ENCODE measurements at places on chromosomes 3 and 15. TPM values are rescaled to one million over a fixed set of nuclear protein-coding genes. Genes with fewer than 3 reads are reported as not detected.

GRCh38 chr15:38612159-38612863 lies 47.7 kb upstream of the RASGRP1 start:
- no peaks in the 10 kb centered on the region for H3K4me1 ChIP-seq
- no peaks in the 10 kb centered on the region for H3K27me3 ChIP-seq
- no peak overlapping the region for H3K27ac ChIP-seq
- H3K36me3 ChIP-seq = no peaks in the 10 kb centered on the region

DNA sequence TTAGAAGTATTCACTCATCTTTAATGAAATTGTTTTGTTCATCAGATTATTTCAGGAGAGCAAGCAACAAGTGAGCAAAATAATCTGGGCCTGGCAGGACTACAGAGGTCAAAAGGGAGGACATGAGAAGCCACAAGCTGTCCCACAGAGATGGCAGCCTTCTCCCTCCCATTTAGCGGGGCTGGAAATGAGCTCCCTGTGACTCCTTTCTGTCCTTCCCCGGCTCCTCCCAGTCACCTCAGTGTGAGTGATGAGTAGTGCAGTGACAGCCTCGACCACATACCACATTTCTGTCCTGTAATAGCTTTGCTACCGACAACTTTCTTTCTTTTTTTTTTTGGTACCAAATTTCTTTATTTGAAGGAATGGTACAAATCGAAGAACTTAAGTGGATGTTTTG lies 38.0 kb downstream of the RAB7A start:
- no peak overlapping the region for H3K27ac ChIP-seq
- H3K36me3 ChIP-seq = no peaks in the 10 kb centered on the region
- no peak overlapping the region for H3K4me3 ChIP-seq
- no peaks in the 10 kb centered on the region for H3K27me3 ChIP-seq
- DNase-seq = no peak

SEMA5B gene
- total RNA-seq = not detected

GRCh38 chr15:73493922-73494321 lies 51.0 kb downstream of the REC114 start:
- no peak overlapping the region for H3K4me3 ChIP-seq
- DNase-seq = no peak
- no peaks in the 10 kb centered on the region for H3K36me3 ChIP-seq

All from PC-9 (cell line).